ENCODE measurements at places on chromosomes 3 and 15.

DNA sequence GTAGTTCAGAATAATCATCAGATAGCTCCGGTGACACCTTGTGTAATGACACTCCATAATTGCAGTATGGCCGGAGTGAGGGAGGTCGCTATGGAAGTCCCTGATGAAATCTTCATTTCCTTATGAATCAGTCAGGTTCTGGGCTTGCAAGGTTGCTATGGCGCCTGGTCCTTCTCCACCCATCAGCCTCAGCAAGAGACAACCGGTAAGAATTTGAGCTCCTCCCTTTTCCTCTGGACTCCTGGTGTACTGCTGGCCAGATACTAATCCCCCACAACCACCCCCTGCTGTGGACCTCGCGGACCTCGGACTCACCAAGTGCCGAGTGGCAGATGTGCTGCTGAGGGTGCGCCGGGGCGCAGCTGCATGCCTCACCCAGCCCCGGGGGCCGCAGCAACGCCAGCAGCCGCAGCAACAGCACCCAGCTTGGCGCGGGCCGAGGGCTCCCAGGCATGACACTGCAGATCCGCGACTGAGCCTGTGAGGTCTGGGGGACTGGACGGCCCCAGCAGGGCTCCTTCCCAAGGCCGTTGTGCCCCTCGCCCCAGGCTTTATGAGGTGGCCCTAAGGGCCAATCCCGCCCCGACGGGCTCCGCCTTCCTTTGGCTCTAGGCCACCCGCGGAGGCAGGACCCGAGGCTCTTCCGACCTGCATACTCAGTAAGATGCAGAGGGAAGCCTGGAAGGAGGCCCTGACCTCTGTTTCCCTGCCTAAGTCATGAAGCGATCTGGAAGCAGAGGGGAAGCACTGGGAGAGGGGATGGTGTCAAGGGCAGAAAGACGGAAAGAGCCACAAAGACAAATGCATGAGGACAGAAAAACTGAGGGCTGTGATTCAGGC lies at the start of gene TIMP4:
TIMP4 (minus strand) TSS at position 526 of the 840 bp plus-strand sequence; CDS start at position 454, 72 bp downstream.
- no peak for DNase-seq

GRCh38 chr15:76349301-76350070 lies 12.9 kb downstream of the ISL2 start:
- DNase-seq: no peak

- no peak for DNase-seq
Observed at GRCh38 chr3:155556531-155556930, 188.3 kb downstream of the PLCH1 start.

DNA sequence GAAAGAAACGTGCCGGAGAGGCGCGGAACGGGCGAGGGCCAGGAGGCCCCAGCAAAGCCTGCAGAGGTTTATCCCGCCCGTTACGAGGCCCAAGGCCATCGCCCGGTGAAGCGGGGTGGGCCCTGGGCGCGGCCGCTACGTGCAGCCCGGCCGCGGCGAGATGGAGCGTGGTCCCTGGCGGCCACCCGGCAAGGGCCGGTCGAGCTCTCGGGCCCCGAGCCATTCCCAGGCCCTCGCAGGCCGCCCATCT lies 1.1 kb downstream of the PKM start:
- no peak for DNase-seq

- no peak for DNase-seq
Observed at GRCh38 chr15:41408234-41408641, 5.9 kb upstream of the NDUFAF1 start.

- DNase-seq: no peak
Observed at GRCh38 chr3:182201456-182202168, 489.9 kb downstream of the SOX2 start.

DNA sequence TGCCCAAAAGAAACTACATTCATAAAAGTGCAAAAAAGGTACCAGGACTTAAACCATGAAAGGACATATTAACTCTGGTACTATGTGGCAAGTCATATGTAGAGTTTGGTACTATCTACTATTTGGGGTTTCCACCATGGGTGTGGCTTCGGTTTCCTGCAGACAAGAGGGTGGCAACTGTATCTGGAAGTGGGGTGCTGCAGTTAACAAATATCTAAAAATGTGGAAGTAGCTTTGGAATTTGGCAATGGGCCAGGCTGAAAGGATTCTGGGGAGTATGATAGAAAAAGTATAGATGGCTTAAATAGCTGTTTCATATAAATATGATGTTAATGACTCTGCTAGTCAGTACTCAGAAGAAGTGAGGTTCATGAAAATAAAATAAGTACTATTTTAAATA lies 44.0 kb downstream of the PLSCR2 start:
- no peak for DNase-seq

- no peak for DNase-seq
Observed at GRCh38 chr3:122961146-122961545, 66.4 kb downstream of the SEMA5B start.

- no peak for DNase-seq
Observed at GRCh38 chr15:40854161-40854560, 10.3 kb downstream of the SPINT1 start.

DNA sequence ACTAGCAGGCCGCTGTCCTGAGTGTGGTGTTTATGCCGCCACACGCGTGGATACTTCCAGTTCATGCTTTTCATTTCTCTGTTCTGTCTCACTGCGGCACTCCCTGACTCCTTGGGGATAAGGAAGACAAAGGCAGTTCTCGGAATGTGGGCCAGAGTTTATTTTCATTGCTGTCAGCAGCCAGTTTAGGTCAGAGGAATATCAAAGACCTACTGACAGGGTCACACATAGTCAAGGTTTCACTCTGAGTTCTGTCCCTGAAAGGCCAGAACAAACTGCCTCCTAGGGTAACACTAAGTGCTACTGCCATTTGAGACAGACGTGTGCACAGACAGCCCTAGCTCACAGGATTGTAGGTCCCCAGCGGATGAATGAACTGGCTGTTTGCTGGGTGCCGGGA lies 27.3 kb upstream of the SPTBN5 start:
- DNase-seq: no peak

DNA sequence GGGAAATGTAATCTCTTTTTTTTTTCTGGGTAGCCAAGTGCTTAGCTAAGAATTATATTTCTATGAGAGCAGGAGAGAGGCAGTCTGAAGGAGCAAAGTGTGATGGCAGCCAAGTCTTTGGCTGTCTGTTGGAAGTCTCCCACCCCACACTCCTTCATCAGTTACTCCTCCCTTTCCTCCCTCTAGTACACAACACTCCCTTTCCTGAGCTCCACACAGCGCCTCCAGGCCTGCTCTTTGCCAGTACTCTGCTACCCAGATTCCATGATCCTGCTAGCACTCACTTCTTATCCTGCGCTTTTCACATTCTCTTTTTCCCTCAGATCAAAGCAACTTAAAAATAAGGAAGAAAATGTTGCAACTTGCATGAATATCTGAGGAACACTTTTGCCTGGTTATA lies 37.4 kb upstream of the SNRK start:
- DNase-seq: no peak

- DNase-seq: no peak
Observed at GRCh38 chr3:53420831-53421230, 73.5 kb upstream of the DCP1A start.

- DNase-seq: no peak
Observed at GRCh38 chr3:12953201-12953995, 112.0 kb upstream of the RPL32 start.

Measured in NCI-H1105 (cell line).